ENCODE measurements at places on chromosomes 6 and 20. TPM values are rescaled to one million over a fixed set of nuclear protein-coding genes. Genes with fewer than 3 reads are reported as not detected.

Gene VIP
- polyA plus RNA-seq = not detected

Gene SGK2
- polyA plus RNA-seq = 0.81 TPM

Gene ANKRD66
- polyA plus RNA-seq = not detected

Gene ZC3H12D
- polyA plus RNA-seq = 1.0 TPM

Gene AIF1
- not detected for polyA plus RNA-seq

Gene TOX2
- polyA plus RNA-seq = 0.86 TPM

Gene UNC5CL
- 1.0 TPM for polyA plus RNA-seq

Gene HMGCLL1
- 54.2 TPM for polyA plus RNA-seq

Gene SLC17A2
- not detected for polyA plus RNA-seq

Gene ZSCAN23
- polyA plus RNA-seq = 14.7 TPM

Gene ASIP
- polyA plus RNA-seq = not detected

Gene NDUFAF4
- 55.9 TPM for polyA plus RNA-seq

Gene TMEM170B
- 25.6 TPM for polyA plus RNA-seq

Gene GNRH2
- polyA plus RNA-seq = 1.9 TPM

Gene FOXP4
- polyA plus RNA-seq = 9.7 TPM

Gene SSTR4
- not detected for polyA plus RNA-seq

Gene MAP7
- polyA plus RNA-seq = 5.1 TPM

Gene PSORS1C1
- not detected for polyA plus RNA-seq

Gene ESR1
- polyA plus RNA-seq = 0.14 TPM

Gene KCNK15
- not detected for polyA plus RNA-seq

Gene ADGRB3
- polyA plus RNA-seq = 66.5 TPM

Gene ATRN
- polyA plus RNA-seq = 27.5 TPM

Gene C4A
- polyA plus RNA-seq = 4.4 TPM

Gene RHAG
- polyA plus RNA-seq = not detected

Gene MAFB
- polyA plus RNA-seq = 5.6 TPM

Gene RSPH9
- 0.88 TPM for polyA plus RNA-seq

Gene CRISP2
- not detected for polyA plus RNA-seq

Gene TBC1D22B
- polyA plus RNA-seq = 10.6 TPM

Gene ZSCAN31
- polyA plus RNA-seq = 2.6 TPM

Gene SRPK1
- 34.8 TPM for polyA plus RNA-seq

Gene DCDC2
- polyA plus RNA-seq = 0.57 TPM

Gene PRDM13
- not detected for polyA plus RNA-seq

Gene GRM1
- polyA plus RNA-seq = 2.9 TPM

Gene PGC
- polyA plus RNA-seq = not detected

Gene TP53TG5
- not detected for polyA plus RNA-seq

Gene OR2W1
- polyA plus RNA-seq = not detected

Gene OR2H2
- not detected for polyA plus RNA-seq

Gene UBD
- polyA plus RNA-seq = not detected

Gene MYLK2
- 0.22 TPM for polyA plus RNA-seq

Gene CNKSR3
- polyA plus RNA-seq = 1.5 TPM

Gene TRAPPC3L
- not detected for polyA plus RNA-seq

Gene RAB44
- polyA plus RNA-seq = not detected

Gene CD83
- 15.8 TPM for polyA plus RNA-seq

Gene SOX18
- 0.12 TPM for polyA plus RNA-seq

Gene DEFB127
- polyA plus RNA-seq = not detected

Gene RAB22A
- 14.5 TPM for polyA plus RNA-seq

Gene ARMH2
- polyA plus RNA-seq = 0.73 TPM

Gene OPN5
- 0.44 TPM for polyA plus RNA-seq

Gene TSPO2
- polyA plus RNA-seq = not detected

Gene BIRC7
- not detected for polyA plus RNA-seq

Gene CCN6
- polyA plus RNA-seq = not detected

Gene SUMO4
- not detected for polyA plus RNA-seq

Data from neural cell (in vitro differentiated cells).